Left ventricle myocardium inferior (tissue), 1 donor: ENCODE measurements at places on chromosomes 7 and 10. TPM values are rescaled to one million over a fixed set of nuclear protein-coding genes. Genes with fewer than 3 reads are reported as not detected.

The SEMA3D gene
- total RNA-seq, result 1.8 TPM

The CALML5 gene
- not detected for total RNA-seq

GRCh38 chr10:47036771-47037170, 125.5 kb downstream of the PTPN20 start:
- H3K4me1 ChIP-seq, result peaks cover 6% of the 10 kb centered on the region
- peaks cover 12% of the 10 kb centered on the region for H3K27me3 ChIP-seq
- H3K27ac ChIP-seq, result no peak overlapping the region
- no peaks in the 10 kb centered on the region for H3K36me3 ChIP-seq

GRCh38 chr7:113521468-113521867, 397.3 kb downstream of the PPP1R3A start:
- H3K27ac ChIP-seq, result no peak overlapping the region
- H3K4me1 ChIP-seq, result no peaks in the 10 kb centered on the region
- DNase-seq, result no peak

The SRRM3 gene
- 6.1 TPM for total RNA-seq

DNA sequence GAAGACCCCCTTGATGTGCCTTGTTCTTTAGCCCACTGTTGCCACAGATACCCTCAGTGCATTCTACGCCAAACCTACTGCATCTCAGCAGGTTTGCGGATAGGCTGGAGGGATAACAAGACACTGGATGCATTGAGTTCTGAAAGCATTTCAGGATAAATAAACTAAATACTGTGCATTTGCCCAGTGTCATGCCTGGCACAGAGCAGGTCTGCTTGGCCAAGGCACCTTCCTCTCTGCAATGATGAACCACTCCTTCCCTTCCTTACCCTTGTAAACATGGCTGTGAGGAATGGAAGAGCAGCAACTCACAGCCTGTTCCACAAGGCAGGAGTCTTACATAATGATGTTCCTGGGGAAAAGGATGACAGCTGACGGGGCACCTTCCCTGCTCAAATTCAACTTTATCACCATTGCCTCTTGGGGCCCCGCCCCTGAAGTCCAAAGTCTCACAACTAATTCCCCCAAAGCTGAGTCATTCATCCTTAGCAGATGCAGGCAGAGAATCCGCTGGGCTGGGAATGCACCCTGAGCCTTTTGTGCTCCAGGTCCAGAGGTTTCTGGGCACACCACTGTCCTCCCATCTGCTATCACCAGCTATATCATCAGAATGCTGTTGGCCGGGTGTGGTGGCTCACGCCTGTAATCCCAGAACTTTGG, 11.6 kb downstream of the DDX56 start:
- H3K4me3 ChIP-seq, result no peak overlapping the region
- H3K27ac ChIP-seq, result no peak overlapping the region
- peaks cover 21% of the 10 kb centered on the region for H3K4me1 ChIP-seq
- H3K36me3 ChIP-seq, result peaks cover 33% of the 10 kb centered on the region
- no peaks in the 10 kb centered on the region for H3K27me3 ChIP-seq

The NKX1-2 gene
- total RNA-seq, result not detected
